ENCODE measurements at places on chromosomes 7 and 10.

DNA sequence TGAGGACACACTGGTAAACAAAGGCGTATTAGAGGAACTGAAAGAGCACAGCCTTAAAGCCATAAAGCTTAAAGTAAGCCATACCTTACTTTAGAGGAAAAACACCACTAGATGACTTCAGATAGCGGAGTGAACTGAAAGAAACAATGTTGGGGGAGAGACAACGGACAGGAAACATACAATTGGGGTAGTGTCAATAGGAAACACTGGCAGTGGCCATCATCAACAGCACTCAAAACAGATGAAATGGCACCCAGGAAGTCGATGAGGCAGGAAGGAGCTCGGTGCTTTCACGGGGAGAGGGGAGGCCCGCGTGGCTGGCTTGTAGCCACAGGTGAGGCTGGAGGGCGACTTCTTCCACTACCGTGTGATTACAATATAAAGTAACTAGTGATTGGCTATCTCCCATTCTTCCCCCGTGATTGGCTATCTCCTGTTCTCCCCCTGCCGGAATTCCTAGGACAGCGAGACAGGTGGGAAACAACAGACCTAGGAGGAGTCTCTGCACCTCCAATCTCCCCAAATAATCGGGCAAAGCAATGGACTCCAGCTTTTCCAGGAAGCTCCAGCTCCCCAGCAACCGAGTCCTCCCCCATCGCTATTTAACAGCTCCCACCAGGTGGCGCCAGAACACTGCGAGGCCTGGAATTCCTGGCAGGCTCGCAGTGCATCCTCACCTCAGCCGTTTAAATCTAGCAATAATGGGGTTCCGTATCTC, 2.4 kb upstream of the TAS2R38 start:
- DNase-seq = peak; percentile 86

DNA sequence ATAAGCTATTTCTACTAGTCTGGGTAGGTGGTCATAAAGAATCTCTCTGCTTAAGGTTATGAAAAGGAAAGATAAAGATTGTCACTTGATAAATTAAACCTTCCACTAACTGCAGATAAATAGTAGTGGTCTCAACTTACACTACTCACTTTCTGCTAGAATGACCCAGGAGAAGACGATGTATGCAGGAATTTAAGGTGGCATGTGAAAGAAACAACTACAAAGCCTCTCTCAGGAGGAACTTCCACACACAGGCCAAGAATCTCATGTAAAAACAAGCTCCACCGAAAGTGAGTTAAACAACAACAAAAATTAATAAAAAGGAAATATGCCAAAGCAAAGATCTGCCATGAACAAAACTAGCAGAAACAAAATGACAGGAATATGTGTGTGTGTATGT, 165.4 kb downstream of the CDC14C start:
- no peak for DNase-seq

- no peak for DNase-seq
These were observed 1217.6 kb upstream of the LRRN3 start for GRCh38 chr7:109873296-109873695.

DNA sequence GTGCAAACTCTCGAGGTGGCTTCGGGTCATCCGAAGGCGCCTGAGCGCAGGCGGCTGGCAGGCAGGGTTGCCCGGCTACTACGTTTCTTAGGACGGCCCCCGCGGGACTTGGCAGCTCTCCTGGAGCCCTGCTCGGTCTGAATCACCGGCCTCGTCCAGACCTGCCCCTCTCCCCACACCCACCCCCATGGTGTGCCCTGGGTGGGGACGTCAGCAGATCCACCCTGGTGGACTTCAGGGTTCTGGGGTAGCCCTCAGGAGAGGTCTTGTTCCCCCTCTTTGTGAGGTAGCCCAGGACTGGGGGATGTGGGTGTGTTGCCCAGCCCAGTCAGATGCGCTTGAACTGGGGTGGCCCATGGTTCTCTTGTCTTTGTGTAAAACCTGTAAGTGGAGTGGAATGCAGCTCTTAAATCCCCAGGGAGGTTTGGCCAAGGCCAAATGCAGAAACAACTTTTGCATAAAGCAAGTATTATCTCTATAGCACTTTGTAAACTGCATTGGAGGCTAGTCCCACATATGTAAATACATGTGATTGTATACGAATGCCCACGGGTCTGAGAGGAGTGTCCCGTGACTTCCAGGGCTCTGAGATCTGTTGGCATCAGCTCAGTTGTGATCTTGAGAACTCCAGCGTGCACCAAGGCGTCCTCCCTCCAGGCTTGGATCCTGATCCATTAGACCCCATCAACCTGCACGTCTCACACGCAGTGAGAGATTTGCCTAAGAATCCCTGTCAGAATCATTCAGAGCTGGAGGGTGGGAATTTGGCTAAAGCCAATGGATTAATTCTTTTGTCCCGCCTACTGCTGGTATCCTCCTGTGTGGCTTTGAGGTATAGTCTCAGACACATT, 1.8 kb downstream of the PFKFB3 start:
- peak; percentile 69 for DNase-seq

DNA sequence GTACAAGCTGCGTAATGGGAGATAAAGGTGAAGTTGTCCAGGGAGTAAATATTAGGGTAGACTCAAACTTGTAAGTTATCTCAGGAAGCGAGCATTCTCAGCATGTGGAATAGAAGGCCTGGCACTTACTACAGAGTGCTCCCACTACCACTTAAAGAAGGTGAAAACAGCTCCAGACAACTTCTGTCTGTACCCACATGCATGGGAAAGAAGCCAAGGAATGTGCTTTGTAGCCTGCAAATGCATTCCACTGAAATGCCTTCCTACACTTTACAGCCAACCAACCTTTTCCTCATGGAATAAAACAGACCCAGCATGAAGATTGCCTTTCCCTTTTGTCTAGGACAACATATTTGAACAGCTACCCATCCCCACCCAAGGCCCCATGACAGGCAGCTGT, 45.4 kb upstream of the NPSR1 start:
- no peak for DNase-seq

DNA sequence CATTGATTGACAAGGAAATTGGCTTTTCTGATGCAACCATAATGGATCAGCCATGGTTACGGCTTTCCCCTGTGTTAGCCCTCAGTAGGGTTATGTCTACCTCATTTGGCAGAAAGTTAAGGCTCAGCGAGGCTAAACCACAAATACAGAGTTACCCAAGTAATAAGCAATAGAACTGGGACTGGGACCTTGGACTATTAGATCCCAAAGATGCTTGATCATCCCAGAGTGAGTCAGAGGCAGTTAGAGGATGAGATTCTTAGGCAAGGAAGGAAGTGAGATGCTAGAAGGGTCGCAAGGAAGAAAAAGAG, 401.4 kb downstream of the TNS3 start:
- no peak for DNase-seq

- no peak for DNase-seq
These were observed 390.0 kb downstream of the ARL4A start for GRCh38 chr7:13077466-13077865.
